Cardiac ventricle fibroblast (primary cell): ENCODE measurements at places on chromosomes 7 and 10. TPM values are rescaled to one million over a fixed set of nuclear protein-coding genes. Genes with fewer than 3 reads are reported as not detected.

The MOGAT3 gene
- total RNA-seq, result not detected in 2 replicates

The SAMD9L gene
- total RNA-seq, result 6.5 and 6.9 TPM in 2 replicates

The STAG3 gene
- 0.87 and 2.6 TPM in 2 replicates for total RNA-seq

The GHRHR gene
- not detected in 2 replicates for total RNA-seq
